ENCODE measurements at places on chromosomes 4 and X.

DNA sequence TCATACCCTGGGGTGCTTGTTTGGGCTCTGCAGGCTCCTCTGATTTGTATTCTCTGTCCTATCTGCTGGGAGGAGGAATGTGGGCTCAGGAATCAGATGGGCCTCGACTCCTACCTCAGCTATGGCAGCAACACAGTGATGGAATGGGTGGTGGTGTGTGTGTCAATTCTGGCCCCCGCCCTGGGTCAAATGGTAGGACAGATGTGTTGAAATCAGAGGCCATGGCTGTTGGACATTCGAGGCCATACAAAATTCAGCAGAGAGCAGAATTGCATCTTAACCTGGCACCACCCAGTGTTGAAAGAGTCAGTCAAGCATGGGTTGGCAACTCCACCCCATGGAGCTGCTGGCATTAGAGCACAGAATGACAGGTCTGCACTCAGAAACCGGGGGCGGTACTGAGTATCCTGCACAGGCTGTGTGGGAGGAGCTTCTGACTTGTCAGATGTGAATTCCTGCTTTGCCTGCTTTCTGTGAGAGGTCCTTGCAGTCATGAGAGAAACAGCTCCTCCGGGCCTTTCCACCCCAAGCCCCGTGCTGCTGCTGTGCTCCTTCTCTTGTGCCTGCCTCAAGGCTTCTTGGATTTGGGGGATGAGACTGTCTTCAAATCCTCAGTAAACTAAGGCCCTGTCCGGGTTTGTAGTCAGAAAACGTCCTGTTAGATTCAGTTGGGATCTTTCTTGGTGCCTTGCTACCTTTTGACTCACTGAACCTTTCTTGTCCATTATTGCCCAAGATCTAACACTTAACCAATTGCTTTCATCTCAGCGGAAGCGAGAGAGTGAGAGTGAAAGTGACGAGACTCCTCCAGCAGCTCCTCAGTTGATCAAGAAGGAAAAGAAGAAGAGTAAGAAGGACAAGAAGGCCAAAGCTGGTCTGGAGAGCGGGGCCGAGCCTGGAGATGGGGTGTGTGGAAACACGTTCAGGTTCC is 13.0 kb downstream of the DKC1 start:
- peak; percentile 80 for DNase-seq

- no peak for DNase-seq
Measured at GRCh38 chrX:100625985-100626491, 10.6 kb downstream of the TSPAN6 start.

DNA sequence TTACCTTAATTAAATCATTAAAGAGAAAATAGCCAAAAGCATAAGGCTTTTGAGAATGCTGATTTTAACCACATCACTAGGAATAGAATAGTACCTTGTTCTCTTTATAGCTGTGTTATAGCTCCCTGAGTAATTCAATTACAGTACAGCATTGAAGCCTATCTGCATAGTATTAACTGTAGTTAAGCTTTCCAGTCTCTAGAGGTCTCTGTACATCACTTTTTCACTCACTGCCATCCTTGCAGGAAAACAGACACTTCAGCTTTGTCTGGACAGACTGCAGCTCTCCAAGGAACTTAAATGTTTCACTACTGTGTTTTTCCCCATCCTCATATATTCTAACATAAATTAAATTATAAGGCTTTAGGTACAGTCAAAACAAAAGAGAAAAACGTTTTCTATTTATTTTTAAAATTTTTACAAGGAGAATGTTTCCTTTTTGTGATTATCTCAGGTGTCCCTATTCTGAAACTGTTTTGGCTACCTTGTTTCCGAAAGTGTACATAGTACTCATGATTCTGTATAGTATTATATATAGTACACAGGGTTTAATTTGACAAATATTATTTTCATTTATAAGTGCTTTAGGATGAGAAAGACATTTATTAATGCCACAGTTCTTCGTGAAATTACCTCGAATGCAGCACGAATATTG is 407.9 kb downstream of the PCDH18 start:
- no peak for DNase-seq

DNA sequence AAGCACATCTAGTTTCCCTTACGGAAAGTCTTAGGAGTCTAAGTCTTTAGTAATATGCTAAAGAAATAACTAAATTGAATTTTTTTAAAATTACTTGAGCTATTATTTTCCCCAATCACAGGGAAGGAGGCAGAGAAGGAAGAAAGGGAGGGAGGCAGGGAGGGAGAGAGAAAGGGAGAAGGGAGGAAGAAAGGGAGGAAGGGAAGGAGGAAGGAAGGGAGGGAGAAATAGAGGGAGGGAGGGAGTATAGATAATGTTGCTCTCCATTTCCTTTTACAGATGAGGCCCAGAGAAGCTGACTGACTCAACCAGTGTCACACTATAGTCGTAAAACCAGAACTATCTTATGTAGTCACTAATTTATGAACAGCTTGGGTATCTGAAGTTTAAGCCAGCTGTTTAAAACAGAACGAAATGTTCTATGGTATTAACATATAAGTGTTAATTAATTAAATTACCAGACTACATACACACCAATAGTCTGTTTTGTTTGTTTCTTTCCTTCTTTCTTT is 14.6 kb downstream of the SH3RF1 start:
- no peak for DNase-seq

DNA sequence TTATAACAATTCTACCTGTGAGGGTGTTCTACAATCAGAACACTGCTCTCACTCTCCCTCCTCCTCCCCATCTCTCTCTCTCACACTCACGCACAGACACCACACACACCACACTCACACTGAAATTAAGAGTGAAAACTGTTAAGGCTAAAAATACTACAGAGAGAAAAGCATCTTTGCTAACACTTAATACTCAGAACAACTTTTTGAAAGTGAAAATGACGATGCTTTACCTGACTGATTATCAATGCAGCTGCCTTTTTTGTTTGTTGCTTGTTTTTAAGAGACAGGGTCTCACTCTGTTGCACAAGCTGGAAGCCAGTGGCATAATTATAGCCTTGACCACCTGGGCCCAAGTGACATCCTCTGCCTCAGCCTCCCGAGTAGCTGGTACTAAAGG is 222.4 kb downstream of the APBB2 start:
- DNase-seq = no peak

GRCh38 chrX:16786791-16787735 is 797 bp downstream of the TXLNG start:
- DNase-seq = peak; percentile 36

DNA sequence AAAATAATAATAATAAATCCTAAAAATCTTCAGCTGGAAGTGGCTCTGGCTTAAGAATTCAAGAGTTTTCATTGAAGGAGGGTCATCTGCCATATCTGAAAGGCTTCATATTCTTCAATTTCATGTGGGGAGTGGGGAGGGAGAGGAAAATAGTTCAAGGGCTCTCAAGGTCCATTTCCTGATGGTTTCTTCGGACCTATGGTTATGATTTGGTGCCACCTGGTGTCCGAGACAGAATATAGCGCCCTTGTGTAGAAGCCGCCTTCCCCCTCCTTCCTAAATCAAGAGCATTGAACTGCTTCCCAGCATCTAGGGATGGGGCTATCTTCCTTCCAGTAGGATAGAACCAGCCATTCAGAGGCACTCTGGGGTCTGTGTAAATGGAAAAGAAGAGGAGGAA is 34.3 kb downstream of the NLGN3 start:
- DNase-seq = peak; percentile 74

DNA sequence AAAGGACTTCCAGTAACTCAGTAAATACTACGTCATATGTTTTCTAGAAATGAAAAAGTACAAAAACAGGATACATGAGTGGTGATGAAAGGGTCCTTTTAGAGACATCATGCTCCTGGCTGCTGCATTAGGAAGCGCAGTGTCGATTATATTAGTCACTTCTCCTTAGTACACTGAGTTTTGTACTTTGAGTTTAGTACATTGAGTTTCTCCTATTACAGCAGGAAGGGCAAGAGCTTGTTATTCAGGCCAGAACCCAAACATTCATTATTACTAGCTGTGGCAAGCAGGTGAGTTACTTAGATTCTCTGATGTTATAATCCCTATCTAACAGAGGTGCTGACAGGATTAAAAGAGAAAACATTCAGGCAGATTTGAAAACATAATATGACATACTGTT is 21.3 kb downstream of the RPGR start:
- DNase-seq = no peak

GRCh38 chr4:42398171-42398870 is 1.0 kb downstream of the SHISA3 start:
- no peak for DNase-seq

- peak; percentile 5 for DNase-seq
Measured at GRCh38 chr4:22389240-22389870, 126.5 kb downstream of the ADGRA3 start.

DNA sequence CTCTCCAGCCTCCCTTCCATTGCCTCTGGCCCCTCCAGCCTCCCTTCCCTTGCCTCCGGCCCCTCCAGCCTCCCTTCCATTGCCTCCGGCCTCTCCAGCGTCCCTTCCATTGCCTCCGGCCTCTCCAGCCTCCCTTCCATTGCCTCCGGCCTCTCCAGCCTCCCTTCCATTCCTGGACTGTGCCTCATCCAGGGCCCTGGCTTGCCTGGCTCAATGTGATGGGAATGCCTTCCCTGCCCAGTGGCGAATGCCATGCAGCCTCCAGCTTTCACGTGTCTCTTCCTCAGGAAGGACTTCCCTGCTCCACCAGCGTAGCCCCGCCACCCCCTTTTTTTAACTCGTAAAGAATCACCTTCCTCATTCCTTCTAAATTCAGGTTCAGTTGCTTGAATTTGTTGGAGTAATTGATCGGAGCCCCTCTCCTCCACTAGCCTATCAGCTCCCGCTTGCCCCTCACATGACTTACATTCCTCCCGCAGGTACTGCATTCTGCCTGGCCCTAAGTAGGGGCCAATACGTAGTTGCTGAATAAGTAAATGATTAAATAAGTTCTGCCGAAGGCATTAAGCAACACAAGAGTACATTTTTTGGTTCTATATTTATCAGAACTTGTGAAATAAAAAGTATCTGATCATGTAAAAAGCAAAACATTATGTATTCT is 30.3 kb downstream of the SORBS2 start:
- DNase-seq = no peak

DNA sequence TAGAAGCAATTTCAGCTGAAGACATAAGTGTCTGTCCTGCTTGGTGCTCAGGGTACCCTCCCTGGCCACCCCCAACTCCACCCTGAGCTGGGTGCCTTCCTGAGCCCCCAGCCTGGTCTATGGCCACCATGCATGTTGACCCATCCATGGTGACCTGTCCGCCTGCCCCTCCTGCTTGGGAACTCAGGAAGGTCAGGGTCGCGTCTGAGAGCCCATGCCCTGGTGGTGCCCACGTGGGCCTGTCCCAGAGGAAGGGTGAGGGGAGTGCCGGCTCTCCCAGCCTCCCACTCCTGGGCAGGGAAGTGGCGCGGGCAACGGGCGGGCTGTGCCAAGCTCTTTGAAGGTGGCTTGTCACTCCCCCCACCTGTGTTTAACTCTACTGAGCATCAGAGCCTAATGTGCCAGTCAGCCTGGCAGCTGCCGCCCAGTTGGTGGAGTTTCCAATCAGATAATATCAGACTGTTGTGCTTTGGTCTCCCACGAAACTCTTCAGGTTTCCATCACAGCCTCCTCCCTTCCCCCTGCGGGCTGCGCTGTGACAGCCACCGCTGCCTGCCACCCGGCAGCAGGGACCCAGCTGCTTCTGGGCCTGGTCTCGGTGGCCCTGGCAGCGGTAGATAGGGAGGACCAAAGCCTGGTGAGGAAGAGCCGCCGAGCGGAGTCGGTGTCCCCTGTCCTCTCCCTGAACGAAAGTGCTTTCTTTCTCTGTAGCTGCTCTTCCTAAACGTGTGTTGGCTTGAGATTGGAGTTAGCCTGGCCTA is 4.8 kb downstream of the SH3BP2 start:
- peak; percentile 54 for DNase-seq

- no peak for DNase-seq
Measured at GRCh38 chr4:78737035-78737434, 39.1 kb upstream of the BMP2K start.

DNA sequence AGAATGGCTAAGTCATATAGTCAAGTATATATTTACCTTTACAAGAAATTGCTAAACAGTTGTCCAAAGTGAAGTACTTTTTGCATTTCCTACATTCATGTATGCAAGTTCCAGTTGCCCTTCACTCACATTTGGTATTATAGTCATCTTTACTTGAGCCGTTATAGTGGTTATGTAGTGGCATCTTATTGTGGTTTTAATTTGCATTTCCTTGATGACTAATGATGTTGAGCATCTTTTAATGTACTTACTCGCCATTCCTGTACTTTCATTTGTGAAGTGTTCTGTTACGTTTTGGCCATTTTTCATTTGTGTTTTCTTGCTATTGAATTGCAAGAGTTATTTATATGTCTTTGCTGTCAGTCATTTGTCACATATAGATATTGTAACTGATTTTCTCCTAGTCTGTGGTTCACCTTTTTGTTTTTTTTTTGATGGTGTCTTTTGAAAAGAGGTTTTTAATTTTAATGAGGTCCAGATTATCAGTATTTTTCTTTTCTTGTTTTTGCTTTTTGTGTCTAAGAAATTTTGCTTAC is 27.6 kb downstream of the ARFIP1 start:
- no peak for DNase-seq

GRCh38 chr4:40178672-40179071 is 18.2 kb upstream of the RHOH start:
- no peak for DNase-seq

DNA sequence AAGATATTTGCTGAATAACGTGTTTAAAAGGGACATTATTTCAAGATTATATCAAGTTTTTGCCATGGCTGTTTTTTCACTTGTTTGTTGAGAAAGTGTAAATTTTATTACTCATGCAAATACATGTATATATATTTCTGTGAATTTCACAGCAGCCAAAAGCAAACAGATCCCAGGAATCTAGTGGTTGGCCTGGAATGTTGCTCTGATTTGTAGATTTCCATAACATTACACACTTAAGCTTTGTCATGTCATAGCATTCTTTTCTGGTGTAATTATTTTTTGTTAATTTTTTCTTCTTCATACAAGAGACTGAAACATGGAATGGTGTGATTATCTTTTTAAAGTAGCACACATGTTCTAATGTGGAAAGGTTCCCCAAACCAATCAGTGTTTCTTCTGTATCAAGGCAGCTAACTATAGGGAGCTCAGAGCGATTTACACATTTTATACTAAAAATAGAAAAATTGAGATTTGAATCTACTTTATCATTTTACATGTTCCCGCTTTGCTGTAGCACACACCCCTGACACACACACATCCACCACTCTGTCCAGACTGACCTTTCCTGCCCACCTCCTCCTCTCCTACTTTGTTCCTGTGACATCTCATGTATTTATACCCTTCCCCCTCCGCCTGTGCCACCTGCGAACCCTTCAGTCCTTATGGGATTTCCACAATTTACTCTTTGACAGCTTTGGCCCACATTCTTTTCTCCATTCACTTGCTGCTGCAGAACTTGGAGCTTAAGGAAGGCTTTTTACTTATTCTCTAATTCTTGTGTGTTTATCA is 20.3 kb downstream of the RUFY3 start:
- DNase-seq = no peak

DNA sequence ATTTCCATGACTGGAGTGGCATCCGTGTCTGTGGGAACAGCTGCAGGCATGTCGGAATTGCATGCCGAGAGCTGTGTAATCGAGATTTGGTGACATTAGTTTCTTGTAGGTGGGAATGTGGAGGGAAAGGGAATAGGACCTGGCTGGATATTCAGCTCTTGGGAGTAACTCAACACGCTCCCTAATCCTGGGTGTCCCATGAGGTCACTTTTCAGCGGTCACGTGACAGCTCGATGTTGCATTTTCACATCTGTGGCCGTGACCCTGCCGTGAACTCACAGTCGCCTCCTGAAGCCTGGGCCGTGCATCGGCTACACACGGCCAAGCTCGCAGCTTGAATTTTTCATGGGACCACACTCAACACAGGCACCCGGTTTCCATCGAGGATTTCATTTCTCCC is 25.8 kb upstream of the PSAPL1 start:
- no peak for DNase-seq

- no peak for DNase-seq
Measured at GRCh38 chrX:30613721-30614120, 36.2 kb upstream of the TASL start.

- no peak for DNase-seq
Measured at GRCh38 chr4:15482842-15483241, 13.2 kb downstream of the CC2D2A start.

Measured in hematopoietic multipotent progenitor cell treated with erythropoietin and hydrocortisone succinate and interleukin-3 and kit ligand, for 15 days (in vitro differentiated cells).